ENCODE measurements at places on chromosomes 6 and 20.

DNA sequence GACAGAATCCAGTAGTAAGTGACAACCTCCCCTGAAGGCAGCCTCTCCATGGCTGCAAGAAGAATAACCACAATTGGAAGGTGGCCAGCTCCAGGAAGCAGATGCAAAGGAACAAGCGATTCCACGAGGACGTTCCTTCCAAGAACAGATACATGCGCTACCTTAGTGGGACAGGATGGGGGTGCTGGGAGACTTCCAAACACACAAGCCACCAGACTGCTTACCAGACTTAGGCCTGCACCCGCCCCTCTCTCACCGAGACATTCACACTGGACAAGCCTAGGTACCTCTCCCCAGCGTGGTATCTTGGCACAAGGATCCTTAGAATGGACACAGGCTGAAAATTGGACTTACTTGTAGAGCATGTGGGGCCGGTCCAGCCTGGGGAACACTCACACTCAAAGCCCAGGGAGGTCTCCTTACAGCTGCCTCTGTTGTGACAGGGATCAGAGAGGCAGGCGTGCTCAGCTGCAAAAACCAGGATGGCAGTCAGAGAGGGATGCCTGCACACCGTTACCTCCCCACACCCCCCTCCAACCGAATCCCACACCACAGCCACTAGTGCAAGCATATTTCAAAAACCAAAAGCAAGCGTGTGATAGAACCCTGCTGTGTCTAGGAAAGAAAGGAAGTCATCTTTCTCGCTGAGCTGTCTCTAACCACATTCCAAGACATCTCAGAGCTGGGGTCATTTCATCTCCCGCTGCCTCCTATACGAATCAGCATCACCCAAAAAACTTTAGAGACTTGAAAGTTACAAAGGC is 22.4 kb downstream of the JAG1 start:
- no peak for DNase-seq

DNA sequence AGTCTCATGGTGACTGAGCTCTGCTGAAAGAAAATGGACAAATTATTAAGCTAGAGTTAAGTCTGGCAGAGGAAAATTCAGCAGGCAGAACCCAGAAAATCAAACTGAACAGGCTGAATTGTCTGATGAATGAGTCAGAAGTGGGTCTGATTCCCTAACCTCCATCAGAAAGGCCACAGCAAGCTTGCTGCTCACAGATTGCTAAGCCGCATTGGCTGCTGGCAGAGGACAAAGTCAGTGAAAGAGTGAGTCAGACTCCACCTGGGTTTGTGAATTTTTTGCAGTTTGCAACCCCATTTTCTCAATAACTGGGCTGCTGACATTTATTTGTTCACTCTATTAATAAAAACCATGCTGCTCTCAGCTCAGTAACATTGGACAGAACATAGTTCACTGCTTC is 191.3 kb downstream of the EPM2A start:
- no peak for DNase-seq

DNA sequence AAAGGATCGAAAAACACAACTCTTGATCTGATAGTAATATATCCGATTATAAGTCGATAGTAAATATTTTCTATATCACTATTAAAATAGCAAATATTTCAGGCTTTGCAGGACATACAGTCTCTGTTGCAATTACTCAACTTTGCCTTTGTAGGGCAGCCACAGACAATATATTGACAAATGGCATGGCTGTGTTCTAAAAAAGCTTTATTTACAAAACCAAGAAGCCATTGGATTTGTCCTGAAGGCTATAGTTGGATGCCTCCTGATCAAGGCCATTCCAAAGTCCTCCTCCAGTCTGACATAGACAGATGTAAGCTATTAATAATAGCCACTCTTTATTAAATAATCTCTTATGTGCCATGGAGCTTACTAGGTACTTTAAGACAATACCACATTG is 5.9 kb downstream of the OCSTAMP start:
- DNase-seq: no peak

GRCh38 chr20:8076306-8077136 is 55.5 kb upstream of the PLCB1 start:
- no peak for DNase-seq

DNA sequence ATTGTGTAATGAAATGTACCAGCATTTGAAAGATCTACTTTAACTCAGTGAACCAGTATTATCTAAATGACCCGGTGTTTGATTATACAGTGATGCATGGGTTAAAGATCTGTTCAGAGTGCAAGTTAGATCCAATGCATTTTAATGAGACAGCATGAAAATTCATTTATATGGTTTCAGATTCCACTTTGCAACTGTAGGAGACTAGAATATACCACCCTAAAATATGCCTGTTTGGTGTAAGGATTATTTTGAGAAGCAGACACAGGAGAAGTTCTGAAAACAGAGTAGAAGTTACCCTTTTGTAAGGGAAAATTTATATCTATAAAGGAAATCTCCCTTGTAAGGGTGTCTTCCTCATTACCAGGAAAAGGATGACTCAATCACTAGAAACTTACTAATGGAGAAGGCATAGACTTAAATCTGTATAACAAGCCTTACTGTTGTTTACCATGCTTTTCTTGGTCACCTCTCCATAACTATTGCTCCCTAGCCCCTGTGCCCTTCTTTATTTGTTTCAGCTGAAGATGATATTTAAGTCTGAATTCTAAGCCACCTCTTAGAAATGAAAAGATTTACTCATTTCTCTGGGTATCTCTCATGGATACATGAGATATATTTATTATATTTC is 105.4 kb downstream of the NCOA3 start:
- DNase-seq: no peak

DNA sequence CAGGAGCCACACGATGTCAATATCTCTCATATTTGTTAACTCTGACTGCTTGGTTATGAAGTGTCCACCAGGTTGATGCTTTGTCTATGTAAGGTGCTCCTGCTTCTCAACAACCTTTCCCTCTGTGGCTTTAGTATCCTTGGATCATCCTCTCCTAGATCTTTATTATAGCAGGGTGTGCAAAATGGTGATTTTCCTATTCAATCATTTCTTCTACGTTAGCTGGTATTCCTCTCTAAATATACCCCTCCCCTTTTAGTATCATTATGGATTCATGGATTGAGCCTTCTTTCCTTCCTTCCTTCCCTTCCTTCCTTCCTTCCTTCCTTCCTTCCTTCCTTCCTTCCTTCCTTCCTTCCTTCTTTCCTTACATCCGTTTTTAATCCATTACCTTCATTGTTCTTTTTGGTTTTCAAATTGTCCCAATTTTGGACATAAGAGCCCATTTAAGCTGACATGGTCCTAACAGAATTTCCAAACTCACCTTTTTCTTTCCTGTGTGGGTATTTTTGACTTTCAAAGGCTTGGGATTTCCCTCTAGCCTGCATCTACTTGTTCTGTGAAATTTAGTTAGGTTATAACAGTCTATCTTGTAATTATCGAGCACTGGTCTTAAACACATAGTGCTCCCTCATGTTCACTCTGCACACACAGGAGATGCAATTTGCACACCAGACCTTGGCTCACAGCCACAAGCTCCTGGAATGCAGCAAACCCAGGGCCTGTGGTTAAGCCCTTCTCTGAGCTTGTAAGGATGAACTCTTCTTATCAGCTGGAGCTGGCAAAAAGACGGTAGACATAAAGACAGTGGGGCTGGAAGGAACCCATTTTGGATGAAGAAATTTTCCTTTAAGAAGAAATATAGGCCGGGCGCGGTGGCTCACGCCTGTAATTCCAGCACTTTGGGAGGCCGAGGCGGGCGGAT is 109.9 kb downstream of the SLC24A3 start:
- DNase-seq: no peak

DNA sequence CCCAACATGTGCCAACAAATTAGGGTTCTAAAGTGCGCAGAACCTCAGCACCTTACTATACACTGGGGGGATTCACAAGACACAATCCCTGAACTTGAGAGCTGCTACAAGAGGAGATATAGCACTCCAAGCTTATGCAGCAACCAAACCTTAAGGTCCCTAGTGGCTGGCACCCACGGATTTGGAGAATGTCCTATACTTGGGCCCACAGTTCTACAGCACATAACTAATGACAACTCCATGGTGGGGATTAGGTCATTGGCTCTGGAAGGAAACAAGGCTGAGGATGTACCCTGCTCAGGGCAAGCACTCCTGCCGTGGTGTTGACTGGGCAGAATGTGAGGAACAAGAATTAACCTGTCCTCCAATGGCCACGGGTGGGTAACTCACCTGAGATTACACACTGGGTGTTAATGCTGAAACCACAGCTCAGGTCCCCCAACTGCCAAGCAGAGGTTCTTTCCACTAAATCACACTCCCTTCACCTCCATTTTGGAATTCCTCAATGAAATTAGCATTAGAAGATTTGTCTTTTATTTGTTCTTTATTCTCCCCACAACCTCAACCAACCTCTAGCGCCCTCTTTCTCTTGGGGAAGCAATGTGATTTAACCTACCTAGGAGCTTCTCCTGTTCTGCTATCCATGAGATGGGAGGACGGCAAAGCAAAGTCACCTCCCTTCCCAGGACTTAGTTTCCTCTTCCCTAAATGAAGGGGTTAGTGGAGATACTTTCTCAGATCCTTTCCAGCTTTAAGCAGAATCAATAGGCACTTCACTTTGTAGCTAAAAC is 32.0 kb downstream of the TRERF1 start:
- DNase-seq: no peak

DNA sequence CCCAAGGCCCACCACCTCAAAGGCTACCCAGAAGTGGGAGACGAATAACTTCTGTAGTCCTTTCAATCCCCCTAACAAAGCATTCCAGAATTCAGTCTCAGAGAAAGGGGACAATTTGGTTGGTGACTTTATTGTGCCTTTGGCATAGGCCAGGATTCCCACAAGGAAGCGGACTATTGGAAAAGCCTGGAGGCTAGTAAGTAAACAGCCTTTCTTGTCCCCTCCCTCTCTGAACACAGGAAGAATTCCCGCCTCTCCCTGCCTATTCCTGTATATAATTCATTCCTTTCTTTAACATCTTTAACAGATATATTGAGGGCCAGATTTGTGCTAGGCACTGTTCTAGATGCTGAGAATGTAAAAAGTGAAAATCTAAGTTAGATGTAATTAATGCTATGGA is 36.1 kb downstream of the RNF8 start:
- no peak for DNase-seq
